ENCODE measurements at places on chromosomes 5 and 9.
A peak's percentile ranks its signal among the peaks of the same experiment; 100 is the strongest.

DNA sequence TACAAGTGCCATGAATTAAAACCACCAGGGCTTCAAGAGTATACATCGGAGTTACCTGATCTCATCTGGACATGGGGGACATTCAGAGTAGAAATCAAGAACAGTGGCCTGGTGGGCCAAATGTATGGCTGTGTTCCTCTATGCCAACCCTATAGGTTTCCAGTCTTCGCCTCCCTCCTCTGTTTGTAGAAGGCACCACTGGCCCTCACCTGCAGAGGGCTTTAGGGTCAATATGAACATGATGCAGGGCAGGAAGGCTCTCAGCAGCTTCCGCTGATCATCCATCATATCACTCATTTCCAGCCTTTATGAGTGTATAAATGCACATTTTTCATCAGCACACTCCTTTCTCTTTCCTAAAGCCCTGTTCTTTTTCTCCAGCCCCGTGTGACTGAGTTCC, 555.5 kb upstream of the BRINP1 start:
- no peak for DNase-seq

DNA sequence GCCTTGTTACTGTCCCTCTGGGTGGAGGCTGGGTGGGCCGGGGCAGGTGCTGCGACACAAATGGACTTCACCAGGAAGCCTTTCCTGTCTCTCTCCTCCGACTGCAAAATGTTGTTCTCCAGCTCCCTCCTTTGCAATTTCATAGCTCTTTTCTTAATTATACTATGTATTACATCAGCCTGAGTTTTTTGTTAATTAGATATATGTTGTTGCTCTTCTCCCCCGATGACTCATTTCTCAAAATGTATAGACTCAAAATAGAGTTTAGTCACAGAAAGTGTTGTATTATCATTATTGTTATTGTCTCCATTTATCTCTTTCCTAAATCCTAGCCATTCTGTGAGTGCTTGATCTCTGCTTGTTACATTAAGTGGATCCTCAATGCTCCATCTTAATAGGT, 122.4 kb upstream of the OSMR start:
- no peak for DNase-seq

GRCh38 chr5:96610747-96611146, 51.4 kb upstream of the CAST start:
- no peak for DNase-seq

DNA sequence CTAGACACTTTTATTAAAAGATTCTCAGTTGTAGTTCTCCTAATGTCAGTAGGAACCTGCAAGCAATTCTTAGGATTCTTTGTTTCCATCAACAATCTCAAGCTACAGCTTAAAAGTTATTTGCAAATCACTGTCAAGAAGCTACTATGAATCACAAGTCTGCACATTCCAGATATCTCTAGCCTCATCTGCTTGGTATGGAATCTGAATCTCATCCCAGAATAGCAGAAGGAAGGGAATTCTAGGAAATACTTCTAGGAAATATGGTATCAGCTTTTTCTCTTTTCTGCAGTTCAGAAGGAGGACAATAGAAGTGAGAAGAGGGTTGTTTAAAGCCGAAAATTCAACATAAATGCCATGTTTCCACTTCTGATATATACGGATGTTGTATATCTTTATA, 792.2 kb upstream of the CDH9 start:
- no peak for DNase-seq

DNA sequence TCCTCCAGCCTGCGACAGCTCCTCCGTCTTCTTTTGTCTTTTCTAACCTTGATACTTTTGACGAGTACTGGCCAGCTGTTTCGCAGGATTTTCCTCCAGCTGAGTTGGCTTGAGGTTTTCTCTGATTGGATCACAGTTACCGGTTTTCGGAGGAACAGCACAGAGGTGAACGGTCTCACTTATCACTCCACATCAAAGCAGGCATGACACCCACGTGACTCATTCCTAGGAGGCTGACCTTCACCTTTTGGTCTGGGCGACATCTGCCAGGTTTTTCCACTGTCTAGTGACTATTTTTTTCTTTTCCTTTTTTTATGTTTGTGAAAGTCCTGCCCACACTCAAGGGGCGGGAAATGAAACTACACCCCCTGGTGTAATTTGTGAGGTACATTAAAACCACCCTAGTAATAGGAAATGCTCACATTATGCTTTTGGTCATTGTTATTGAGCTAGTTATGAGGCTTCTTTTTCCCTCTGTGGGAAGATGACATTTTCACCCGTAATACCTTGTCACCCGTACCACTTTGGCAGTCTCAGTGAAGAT, 319.2 kb downstream of the GADD45G start:
- DNase-seq, result no peak

GRCh38 chr9:99663856-99664255, 157.8 kb upstream of the NR4A3 start:
- no peak for DNase-seq

- no peak for DNase-seq
These were observed 671.1 kb downstream of the TAF11L14 start for GRCh38 chr5:18305288-18305924.

DNA sequence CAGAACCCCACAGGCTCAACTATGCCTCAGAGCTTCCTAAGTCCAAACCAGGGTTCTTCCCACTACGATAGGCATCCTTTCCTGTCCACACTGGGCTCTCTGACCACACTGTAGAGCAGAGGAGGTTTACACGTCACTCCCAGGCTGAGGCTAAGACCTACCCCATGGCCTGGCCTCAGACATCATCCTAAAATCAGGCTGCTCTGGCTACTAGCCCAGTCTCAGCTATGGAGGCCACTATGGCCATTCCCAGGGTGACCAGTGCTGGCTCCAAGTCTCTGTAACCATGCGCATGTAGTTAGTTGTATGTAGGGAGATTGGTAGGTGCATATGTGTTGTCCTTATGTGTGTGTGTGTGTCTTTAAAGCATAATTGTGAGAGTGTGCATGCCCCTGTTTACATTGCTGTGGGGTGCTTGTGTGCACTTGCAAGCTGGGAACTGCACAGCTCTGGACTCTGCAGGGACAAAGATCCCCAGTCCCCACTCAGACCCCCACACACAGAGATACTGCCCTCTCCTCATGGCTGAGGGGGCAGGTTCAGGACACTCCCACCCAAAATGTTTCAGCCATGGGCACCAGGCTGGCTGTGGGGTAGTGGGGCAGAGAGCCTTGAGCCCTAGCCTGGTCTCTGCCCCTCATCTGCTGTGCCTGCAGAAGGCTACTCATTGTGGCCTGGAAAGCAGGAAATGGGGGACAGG, 12.3 kb downstream of the PDLIM4 start:
- no peak for DNase-seq

GRCh38 chr5:34501016-34501415, 155.1 kb upstream of the RAI14 start:
- DNase-seq, result no peak

DNA sequence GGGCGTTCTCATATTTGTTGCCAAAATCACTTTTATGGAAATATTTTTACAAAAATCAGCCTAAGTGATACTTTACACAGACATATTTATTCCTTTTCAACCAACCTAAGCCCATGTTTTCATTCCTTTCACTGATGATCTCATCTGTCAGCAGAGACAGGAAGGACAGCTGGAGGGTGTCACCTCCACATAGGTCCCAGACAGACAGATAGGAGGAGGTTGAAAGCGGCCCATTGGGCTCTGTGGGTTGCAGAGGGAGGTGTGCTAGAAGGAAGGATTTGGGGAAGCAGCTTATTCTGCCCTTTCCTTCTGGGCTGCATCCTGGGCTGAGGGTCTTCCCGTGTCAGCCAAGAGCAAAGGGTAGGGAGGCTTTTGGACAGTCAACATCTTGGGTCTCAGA, 26.0 kb upstream of the SEMA4D start:
- no peak for DNase-seq

DNA sequence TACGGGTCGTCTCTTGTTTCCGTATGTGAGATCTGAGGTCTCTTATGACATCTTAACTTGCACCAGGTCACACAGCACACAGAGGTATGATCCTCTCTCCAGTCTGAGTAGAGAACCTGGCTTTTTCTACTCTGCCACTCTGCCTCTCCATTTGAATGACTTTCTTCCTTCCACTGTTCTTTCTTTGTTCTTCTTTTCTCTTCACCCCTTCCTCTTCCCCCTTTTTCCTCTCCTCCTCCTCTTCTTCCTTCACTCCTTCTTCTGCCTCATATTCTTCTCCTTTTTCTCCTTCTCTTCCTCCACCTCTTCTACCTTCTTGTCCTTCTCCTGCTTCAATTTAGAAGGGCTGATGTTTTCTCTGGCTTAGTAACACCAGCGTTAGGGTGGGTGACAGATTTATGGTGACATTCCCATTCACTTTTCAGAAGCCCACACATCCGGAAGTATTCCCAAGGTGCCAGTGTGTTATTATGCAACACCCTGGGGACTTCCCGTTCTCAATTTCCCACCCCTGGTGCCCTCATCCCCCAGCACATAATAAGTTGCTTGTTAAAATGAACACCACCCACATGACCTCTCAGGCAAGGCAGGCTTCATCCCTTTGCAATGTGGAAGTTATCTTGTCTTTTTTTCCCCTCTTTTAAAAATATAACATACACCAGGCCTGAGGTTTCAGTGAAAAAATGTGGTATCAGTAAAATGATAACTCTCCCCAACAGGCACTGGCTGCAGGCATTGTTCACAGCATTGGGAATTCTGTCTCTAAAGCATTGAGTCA, 122.0 kb downstream of the PAPPA start:
- DNase-seq, result no peak

- peak; percentile 57 for DNase-seq
These were observed 403.1 kb downstream of the TLE4 start for GRCh38 chr9:79974806-79975422.

DNA sequence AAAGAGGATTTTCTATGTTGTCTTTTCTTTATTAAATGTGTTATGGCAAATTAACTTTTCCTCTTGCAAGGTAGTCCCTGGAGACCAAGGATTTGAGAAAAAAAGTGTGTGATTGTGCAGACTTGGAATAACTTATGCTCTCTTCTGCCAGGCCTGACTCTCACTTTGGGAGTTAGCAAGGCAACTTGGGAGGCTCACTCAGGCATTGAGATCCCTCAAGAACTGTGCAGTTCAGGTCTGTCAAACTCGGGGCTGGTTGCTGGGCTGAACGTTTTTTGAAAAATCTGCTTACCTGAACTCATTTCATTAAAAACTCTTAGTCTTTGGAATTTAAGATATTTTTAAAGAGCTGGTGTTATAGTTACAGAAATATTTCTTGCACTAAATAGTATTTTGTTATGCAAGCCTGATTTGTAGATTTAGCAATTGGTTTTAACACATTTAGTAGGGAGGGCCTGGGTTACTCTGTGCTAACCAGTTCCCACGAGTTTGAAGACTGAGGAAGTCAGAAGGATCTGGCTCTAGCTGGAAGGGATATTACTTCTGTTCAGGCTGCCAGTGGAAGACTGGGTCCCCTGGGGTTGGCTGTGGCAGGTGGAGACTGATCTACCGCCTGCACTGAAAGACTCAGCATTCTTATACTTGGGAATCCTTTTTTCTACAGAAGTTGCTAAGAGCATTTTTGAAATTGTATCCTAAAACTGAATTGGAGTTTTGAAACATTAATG, 150.4 kb upstream of the PCSK5 start:
- DNase-seq, result no peak

GRCh38 chr9:124849801-124850200, 3.5 kb upstream of the WDR38 start:
- no peak for DNase-seq

DNA sequence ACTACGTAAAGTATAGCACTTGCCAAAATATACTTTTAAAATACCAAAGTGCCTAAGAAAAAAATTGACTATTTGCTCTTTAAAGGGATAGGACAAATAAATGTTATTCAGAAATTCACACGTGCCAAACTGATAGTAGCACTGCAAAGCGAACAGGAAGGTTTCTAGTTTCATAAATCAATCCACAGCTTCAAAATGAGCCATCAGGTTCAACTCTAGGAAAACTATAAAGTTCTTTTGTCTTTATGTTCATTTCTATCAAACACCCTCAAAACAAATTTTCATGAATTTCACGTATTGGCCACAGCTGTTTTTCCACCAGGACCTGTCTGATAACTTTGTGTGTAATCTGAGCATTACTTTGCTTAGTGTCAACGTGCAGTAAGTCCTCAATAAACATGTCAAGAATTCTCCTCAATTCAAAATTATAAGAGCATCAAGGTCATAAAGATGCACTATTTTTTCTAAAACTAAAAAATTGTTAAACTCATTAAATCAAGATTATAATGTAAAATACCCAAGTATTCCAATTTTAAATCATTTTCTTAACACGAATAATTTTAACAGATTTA, 3.0 kb downstream of the RNF130 start:
- DNase-seq, result no peak

GRCh38 chr9:3241290-3241689, 284.5 kb downstream of the RFX3 start:
- DNase-seq, result no peak

DNA sequence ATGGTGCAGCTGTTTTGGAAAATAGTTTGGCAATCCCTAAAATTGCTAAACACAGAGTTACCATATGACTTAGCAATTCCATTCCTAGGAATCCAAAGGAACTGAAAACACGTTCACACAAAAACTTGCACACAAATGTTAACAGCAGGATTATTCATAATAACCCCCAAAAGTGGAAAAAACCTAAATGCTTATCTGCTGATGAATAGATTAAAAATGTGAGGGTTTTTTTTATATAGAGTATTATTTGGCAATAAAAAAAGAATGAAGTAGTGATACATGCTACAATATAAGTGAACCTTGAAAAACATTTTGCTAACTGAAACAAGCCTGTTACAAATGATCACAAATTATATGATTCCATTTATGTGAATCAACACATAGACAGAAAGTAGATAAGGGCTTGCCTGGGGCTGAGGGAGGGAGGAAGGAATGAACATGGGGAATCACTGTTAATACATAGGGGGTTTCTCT, 45.1 kb upstream of the TRIO start:
- DNase-seq, result no peak

DNA sequence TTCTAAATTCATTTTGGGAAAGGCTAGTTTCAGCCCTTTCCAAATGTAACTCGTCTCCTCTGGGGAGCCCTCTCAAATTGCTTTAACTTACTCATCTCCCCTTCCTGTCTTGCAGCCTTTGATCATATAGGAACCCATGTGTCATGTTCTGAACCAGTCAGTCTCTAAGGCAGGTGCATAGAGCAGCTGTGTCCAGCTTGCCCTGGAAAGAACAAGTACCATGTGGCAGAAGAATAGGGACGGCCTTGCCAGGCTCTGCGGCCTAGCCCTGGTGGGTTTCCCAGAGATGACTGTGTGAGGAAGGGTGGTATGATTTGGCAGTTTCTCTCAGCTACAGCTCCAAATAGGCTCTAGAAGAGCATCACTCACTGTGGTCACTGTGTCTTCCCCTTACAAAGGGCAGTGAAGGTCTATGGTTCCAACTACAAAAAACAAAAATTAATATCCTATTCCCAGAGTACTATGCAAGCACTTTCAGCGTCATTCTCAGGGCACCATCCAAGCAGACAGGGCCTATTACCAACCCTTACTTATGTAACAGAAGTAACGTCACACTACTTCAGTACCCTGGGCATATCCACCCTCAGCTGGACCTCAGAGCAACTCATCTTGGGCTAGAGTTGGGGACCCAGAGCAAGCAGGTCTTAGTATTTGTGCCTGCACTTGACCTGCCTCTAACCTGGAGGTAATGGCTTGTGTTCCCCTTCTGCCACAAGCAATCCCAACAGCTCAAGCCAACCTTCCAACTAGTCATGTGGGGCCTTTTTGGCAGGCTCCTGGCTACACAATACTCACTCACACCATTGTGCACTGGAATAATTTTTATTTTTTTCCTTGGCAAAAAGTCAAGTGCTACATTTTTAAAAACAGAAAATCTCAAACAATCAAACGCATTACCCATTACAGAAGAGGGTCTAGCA, 37.2 kb upstream of the UBAP2 start:
- no peak for DNase-seq

GRCh38 chr5:172444626-172445365, 9.5 kb downstream of the SH3PXD2B start:
- DNase-seq, result no peak

GRCh38 chr5:154385236-154385512, 60.6 kb upstream of the SAP30L start:
- DNase-seq, result no peak

All from NCI-H1105 treated with DMSO at 0.1 percent for 48 hours (cell line).